ENCODE measurements at places on chromosomes 2 and 18.

- DNase-seq = no peak
These were observed 81.1 kb upstream of the CD302 start for GRCh38 chr2:159879051-159879604.

DNA sequence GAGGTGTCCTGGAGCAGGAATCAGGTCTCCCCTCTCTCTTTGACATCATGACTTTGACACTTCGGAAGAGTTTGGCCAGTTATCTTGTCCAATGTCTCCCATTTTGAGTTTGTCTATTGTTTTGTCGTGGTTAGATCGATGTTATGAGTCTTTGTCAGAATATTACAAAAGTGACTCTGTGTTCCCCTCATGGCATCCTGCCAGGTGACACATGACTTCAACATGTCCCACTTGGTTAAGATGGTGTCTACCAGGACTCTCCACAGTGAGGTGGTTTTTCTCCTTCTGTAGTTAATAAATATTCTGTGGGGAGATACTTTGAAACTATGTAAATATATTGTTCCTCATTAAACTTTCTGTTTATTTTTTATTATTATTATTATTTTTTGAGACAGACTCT lies 76.6 kb upstream of the BZW1 start:
- DNase-seq = no peak

- DNase-seq = peak; percentile 59
These were observed 15.8 kb upstream of the ASPRV1 start for GRCh38 chr2:69977186-69977585.

- DNase-seq = no peak
These were observed 43.1 kb downstream of the KCTD18 start for GRCh38 chr2:200466425-200467418.

Data from lower lobe of right lung (tissue), 2 donors.